ENCODE measurements at places on chromosomes 7 and 10.
A peak's percentile ranks its signal among the peaks of the same experiment; 100 is the strongest.

DNA sequence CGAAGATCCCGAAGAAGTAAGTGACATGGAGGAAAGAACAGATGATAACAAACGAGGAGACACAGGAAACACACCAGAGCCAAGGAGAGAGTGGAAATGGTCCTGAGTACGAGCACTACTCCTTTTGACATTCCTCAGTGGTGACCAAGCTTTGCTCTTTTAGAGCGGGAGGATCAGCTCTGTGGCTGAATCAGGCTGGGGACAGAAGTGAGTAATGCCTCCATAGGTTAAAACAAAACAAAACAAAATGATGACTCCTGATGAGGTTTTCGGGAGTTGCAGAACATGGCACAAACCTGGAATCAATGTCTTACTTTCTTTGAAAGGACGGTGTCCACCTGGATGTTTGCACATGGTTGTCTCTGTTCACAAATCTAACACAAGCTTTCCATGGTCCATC is 30.3 kb upstream of the TCF7L2 start:
- DNase-seq = no peak

- DNase-seq = peak; percentile 64
Observed at GRCh38 chr10:75910032-75910431, 478.6 kb downstream of the LRMDA start.

- peak; percentile 43 for DNase-seq
Observed at GRCh38 chr10:14879124-14879927, 660 bp downstream of the SUV39H2 start.

DNA sequence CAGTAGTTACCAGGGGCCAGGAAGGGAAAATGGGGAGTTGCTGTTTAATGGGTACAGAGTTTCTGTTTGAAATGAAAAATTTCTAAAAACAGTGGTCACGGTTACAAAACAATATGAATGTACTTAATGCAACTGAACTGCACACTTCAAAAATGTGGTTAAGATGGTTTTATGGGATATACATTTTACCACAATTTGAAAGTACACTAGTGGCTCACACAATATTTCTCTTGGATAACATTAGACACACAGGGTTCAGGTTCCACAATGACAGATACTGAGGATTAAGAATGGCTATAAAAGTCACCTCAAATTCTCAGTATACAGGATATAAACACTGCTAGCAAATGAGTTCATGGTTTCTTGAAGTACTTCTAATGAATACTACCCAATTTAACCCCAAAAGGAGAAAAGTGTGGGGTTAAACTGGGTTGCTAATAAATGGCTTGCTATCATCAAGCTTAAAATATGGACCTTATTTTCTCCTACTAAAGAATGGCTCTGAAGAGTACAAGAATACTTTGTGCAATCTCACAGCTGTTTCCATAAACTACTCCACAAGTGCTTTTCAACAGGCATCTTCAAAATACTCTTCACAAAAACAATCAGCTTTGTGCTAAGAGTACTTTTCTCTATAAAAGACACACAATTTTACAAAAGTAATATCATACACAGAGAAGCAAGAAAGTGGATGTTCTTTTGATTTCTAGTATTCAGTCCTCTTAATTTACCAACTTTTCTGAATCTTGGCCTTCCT is 92.9 kb downstream of the SRPK2 start:
- DNase-seq = no peak

DNA sequence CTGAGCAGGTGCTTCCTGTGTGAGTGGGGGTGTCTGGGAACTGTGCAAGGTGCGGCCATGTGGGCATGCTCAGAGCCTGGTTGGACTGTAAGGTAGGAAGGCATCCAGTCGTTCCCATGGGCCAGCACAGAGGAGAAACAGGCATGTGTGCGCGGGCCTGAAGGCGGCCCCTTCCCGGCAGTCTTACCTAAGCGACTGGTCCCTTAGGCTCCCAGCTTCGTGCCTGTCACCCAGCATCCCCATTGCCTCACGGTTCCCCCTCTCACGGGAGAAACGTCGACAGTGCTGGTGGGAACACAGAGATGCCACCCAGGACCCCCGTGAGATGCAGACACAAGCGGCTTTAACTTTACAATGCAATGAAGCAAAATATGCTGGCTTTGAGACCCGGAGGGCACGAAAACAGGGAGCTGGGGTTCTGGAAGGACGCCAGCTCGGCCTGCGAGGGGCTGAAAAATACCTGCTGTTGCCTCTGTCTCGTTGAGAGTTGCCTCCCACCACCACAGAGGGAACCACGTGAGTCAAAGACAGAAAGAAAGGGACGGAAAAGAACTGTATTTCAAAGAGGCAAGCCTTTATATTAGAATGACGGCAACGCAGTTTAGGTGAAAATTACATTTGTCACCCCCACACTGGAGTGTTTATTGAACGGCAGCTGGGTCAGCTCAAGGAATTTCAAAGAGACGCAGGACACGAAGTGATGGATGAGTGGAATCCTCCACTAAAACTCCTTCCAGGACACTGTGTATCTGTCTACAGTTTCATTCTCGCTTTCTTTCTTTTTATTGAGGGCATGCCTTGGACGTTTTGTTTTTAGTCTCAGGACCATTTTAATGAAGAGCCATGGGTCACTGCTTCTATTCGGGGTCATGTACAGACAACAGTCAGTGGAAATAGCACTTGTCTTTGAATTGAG is 128.4 kb downstream of the DNAJB6 start:
- no peak for DNase-seq

DNA sequence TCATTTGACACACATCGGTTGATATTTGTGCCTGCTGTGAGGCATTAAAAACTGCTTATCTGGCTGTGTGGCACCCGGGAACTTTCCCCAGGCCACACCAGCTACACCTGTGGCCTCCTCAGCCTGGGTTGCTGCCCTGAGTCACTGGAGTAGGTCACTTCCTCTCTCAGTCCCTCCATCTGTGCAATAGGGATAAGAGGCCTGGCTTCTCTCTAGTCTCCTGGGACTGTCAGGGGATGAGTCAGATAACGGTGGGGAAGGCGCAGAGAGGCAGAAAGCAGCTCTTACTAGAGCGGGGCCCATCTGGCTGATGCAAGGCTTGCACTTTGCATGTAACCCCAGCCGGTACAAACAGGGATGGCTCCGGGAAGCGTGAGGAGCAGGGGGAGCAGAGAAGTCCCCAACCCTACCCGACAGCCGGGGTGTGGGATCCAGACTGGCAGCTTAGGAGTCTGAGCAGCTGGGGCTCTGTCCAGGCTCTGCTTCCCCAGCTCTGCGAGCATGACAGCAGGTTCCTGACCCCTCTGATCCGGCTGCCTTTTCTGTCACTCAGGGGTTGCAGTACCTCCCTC is 34.0 kb downstream of the DNAJB12 start:
- peak; percentile 100 for DNase-seq

DNA sequence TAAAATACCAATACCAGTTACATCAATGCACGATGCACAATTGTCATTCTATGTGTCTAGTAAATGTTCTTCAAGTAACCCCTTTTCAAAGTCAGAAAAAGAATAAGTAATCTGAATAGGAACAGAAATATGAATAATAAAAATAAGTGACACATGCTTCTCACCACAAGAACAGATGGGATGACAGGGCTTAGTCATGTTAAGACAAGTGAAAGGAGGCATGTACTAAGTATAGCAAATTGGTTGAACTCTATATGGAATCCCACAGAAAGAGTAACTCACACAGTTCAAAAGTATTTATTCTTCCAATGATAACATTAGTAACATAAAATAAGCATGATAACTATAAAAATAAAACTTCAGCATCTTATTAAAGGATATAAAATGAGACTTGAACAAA is 100.9 kb upstream of the TAS2R16 start:
- no peak for DNase-seq

- DNase-seq = no peak
Observed at GRCh38 chr10:96714031-96714590, 6.2 kb downstream of the PIK3AP1 start.

DNA sequence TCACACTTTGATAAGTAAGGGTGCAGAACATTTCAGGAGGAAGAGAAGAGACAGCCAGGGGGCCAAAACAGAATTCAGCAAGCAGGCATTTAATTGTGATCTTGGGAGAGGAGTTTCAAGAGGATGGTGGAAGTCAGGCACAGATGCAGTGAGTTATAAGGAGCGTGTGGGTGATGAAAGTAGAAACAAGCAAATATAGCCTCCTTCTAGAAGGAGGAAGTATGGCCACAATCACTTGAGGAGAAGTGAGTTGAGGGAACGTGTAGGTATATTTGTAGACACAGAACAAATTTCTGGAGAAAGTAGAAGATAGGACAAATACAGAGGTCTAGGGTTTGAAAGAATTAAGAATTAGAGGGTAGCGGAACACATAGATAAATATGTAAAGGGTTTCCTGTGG is 165.8 kb downstream of the CACNB2 start:
- DNase-seq = no peak

DNA sequence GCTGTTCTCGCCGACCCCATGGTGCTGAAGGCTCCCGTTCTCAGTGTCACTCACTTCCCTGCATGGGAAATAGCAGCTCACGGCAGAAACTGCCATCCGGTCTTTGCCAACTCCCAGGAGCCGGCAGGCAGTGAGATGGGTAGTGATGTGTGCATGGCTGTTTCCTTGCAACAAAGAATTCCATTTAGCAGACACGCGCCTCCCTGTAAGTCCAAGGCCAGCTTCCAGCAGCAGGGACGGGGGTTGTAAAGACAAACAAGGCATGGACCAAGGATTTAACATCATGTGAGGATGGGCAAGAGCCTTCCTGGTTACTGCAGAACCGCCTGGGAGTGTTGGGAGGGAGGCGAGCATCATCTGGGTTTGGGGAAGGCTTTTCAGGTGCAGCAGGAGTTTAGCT is 273.1 kb downstream of the GLRX3 start:
- DNase-seq = no peak

DNA sequence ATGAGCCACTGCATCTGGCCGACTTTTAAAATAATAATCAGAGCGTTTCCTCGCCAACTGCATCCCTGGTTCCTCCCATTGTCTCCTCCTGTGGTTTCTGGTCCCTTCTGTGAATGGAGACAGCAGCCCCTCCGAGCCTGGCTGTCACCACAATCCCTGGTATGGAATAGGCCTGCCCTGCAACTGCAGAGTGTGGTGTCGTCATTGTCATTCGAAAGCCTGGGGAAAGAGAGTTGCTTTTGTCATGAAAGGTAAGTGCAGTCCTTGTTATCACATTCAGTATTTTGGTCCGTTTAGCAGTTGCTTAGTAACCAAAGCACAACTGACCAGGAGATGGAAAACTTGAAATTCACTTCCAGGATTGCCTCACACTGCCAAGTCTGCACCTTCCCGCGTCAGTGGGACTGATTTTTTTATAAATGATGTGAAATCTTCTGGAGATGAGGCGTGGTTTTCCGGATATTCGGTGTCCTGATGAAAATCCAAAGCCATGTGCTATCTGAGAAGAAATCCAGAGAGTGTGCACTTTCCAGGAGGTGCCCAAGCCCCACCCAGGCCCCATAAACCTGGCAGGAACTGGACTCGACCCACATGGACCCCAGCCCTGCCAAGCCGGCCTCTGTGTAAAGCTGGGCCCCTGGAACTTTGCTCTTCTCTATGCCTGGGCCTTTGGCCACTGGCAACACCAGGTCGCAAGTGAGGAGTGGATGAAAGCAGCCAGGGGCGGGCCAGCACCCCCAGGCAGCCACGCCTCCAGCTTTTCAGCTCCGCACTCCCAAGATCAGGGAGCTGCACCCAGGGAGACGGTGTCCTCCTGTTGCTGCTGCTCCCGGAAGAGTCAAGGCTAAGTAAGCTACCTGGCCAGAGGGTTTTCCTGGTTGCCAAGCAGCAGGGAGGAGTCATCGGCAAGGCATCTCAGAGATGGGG is 133.7 kb upstream of the SH2B2 start:
- DNase-seq = no peak

- no peak for DNase-seq
Observed at GRCh38 chr7:85566095-85566794, 379.4 kb upstream of the SEMA3D start.

- DNase-seq = no peak
Observed at GRCh38 chr7:81210137-81211064, 291.6 kb upstream of the SEMA3C start.

DNA sequence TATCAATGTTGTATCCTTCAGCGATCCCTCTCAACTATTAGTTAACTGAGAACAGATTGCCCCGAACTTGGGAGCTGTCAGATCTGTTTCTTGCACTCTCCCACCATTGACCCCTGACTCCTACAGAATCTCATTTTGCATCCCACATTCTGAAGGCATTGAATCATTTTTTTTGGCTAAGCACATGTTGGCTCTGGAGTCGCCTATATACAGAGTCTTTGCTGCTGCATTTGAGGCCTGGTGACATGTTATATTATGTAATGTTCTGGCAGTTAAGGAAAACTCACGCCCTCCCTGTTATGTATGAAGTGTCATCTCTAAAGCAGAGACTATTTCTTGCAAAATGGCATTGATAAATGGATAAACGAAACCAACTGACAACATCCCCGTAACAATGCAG is 159.2 kb upstream of the ITGB1 start:
- no peak for DNase-seq

DNA sequence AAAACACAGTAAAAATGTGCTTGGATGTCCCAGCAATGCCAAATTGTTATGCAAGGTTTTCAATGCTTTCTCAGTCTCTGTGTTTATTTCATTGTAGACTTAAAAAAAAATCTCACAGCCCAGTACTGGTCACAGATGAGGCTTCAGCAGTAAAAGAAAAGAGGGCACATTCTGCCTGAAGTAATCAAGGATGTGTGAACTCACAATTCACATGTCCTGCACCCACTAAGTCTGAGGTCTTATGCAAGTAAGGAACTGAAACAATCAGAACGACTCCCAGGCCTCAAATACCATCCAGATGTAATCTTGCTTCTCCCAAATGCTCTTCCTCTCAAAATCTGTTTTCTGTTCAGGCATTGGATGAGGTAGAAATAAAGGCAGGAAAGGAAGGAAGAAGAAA is 33.7 kb downstream of the ADRB1 start:
- no peak for DNase-seq

GRCh38 chr10:17028798-17029197 is 100.8 kb downstream of the CUBN start:
- no peak for DNase-seq

DNA sequence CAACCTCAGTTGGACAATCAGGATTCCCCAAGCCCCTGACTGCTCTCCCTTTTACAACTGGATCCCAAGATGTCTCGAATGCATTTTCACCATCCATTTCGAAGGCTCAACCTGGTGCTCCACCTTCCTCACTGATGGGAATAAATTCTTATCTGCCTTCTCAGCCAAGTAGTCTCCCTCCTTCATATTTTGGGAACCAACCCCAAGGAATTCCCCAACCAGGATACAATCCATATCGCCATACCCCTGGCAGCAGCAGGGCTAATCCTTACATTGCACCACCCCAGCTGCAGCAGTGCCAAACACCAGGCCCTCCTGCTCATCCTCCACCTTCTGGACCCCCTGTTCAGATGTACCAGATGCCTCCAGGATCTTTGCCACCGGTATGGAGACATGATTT is 6.0 kb downstream of the SEC23IP start:
- DNase-seq = no peak

DNA sequence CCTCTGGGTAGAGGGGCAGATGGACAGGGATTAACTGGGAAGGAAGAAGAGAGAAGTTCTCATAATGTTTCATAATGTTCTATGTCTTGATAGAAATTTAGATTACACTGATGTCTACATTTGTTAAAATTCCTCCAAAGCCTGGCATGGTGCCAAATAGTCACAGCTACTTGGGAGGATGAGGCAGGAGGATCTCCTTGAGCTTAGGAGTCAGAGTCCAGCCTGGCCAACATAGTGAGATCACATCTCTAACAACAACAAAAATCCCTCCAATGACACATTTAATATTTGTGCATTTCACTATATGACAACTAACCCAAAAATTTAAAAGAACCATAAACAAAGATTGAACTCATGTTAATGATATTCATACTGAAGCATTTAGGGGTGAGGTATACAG is 33.0 kb upstream of the PPP1R3C start:
- DNase-seq = no peak
